Adipocyte (in vitro differentiated cells): ENCODE measurements at places on chromosomes 6 and 20.

DNA sequence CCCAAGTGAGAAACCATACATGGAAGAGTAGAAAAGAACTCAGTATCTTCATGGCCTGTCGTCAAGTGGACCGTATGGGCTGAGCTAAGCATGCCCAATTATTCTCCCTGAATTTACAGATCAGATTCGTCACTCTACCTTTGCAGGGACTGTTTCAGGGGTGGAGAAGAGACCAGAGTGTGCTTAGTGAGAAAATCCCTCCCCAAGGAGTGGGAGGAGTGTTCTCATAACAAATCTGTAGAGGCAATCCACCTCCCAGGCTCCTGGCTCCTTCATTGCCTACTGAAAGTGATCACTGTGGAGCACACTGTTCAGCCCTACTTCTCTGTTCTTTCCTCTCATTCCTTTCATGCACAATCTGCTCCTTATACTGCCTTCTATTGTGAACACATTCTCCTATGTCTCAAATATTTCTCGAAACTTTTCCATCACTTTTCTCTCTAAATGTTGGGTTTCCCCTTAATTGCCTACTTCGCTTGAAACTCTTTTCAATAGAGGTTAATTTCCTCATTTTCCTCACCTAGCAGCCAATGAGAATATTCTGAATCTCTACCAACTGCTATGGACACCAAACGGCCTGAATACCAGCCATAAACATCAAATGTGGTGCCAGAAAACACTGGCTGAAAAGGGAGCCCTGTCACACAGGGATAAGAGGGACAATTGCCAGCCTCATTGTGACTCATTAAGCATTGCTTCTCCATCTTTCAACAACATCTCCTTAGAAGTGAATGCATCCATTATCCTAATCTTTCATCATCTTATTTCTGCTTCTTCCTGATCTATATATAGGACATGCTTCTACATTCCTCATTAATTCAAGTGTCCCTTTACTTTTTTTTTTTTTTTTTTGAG lies 398.3 kb downstream of the UTRN start:
- no peak for DNase-seq

DNA sequence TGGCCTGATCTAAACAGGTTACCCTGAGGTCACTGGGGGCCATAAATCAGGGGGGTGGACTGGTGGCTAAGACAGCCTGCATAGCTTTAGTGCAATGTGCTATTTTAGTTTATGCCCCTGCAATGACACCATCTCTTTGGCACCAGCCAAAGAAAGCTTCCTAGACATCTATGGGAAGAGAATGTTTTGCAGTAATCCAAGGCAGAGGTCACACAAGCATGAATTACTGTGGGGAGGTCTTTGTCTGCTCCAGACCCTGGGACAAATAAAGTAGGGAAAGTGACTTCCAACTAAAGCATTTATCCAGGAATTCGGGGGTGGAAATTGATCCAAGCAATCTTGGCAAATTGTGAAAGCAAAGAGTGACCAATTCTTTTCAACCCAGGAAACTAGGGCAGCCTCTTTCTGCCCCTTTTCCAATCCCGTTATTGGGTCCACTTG lies 5.3 kb downstream of the RIPOR2 start:
- DNase-seq: peak; percentile 50

DNA sequence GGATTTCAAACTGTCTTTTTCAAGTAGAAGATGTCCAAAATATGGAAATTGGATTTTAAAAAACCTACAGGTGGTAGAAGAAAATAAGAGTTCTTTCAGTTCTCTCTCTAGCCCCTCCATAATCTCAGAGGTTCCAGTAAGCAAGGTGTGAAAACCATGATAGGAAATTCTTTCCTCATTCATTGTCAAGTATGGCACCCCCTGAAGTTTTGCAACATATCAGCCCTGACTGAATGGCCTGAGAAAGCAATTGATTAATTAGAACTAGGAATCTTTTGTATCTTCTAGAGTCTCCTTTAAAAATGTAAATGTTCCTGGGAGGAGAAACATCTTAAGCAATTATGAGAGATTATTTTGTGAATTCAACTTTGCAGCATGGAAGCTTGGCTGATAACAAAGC lies 198.7 kb upstream of the STXBP5 start:
- DNase-seq: no peak

DNA sequence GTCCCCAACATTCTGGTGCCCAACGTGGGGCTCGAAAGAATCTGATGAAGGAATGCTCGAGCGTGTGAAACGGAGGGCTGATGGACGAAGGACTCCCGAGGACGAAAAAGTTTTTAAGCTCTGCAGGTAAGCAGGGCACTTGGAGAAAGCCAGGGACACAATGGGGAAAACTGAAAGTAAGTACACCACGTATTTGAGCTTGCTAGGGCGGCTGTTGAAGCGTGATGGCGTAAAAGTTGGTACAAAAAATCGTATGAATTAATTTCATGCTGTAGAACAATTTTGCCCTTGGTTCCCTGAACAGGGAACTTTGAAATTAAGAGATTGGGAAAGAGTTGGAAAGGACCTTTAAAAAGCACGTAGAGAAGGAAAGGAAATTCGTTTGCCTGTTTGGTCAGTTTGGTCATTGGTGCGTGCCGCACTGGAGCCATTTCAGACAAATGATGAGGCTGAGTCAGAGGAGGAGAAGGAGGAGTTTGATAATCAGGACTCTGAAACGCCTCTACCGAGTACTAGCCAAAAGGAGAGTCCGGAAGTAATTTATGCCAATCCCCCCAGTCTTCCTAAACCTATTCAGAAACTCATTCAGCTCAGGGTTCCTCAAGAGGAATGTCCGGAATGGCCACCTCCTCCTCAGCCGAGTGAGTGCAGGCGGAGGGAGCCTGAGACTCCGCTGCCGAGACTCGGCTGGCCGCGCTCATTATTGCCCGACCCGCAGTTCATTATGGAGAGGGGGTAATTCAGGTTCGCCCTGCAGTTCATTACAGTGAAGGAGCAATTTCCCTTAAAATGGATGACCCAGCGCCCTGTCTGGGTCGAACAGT lies 59.2 kb upstream of the PRSS16 start:
- peak; percentile 90 for DNase-seq

- DNase-seq: no peak
These were observed 88.4 kb downstream of the MYB start for GRCh38 chr6:135269481-135269891.

DNA sequence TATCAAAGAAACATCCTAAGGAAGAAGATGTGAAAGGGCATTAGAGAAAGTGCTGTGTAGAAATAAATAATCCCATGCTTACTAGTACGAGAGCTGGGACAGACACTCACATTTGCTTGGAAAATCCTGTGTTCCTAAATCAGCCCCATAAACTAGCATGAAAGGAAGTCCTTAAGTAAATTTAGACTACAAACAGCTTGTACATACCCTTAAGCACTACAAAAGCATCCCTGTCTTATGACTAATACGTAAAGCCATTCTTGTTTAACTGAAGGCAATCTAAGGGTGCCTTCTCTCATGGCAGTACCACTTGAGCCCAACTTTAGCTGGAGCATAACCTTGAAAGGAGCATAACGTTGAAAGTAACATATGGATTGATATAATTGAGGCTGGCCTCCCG lies 15.4 kb upstream of the FOXQ1 start:
- peak; percentile 67 for DNase-seq
